Small intestine (tissue), 16 donors: ENCODE measurements at places on chromosomes 7 and 10. TPM values are rescaled to one million over a fixed set of nuclear protein-coding genes. Genes with fewer than 3 reads are reported as not detected.

- DNase-seq, result no peak
Measured at GRCh38 chr10:104037261-104037951, 48.3 kb downstream of the COL17A1 start.

DNA sequence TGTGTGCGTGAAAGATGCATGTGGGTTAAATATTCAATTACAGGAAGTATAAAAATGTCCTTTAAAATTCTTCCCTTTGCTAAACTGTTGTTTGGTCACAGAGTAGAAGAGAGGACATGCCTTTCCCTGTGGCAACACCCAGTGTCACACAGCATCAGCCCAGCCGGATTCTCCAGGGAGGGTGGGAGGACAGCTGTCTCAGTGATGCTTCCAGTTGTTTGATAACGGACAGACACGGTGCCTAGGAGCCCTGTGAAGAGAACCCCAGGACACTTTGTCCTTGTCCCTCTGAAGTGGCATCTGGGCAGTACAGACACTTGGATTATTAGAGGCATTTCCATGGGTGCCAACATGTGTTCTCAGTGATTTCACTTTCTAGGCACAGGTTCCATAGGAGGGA, 306.6 kb upstream of the LRGUK start:
- DNase-seq, result no peak

Gene COL28A1
- 3.1 TPM for polyA plus RNA-seq

Gene CHST15
- polyA plus RNA-seq, result 8.5 TPM

Gene ZNF853
- 0.81 TPM for polyA plus RNA-seq
